ENCODE measurements at places on chromosomes 6 and 20. TPM values are rescaled to one million over a fixed set of nuclear protein-coding genes. Genes with fewer than 3 reads are reported as not detected.

The SGK2 gene
- total RNA-seq, result 0.70 TPM

The SAMD10 gene
- 4.0 TPM for total RNA-seq

The LINC00237 gene
- total RNA-seq, result not detected

- DNase-seq, result no peak
Measured at GRCh38 chr6:5208057-5208456, 52.7 kb downstream of the LYRM4 start.

GRCh38 chr6:33505548-33506370 lies 51.4 kb downstream of the ZBTB9 start:
- DNase-seq, result no peak

GRCh38 chr6:10555625-10556309 lies 34.6 kb downstream of the GCNT2 start:
- peak; percentile 80 for DNase-seq

Measured in cardiac septum (tissue), 1 donor.